PC-3 (cell line): ENCODE measurements at places on chromosomes 11 and 22. TPM values are rescaled to one million over a fixed set of nuclear protein-coding genes. Genes with fewer than 3 reads are reported as not detected.

DNA sequence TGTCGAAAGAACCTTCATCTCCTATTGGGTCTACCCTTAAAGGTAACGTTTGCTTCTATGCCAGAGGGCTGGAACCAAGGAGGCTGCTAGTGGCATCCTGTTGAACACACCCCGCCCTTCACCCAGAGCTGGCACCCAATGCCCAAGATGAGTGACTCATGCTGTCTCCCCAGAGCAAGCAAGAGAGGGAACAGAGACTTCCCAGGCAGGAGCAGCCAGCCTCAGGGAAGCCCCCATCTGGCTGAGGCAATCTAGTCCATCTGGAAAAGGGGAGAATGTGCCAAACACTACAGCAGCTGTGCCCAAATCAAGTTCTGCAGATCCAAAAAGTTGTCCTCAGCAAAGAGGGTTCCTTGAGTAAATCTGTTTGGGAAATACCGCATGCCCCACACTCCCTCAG is 91.9 kb upstream of the TP53I11 start:
- H3K27ac ChIP-seq: no peak overlapping the region
- H3K4me1 ChIP-seq: peaks cover 48% of the 10 kb centered on the region
- H3K4me3 ChIP-seq: no peak overlapping the region
- no peaks in the 10 kb centered on the region for H3K36me3 ChIP-seq

DNA sequence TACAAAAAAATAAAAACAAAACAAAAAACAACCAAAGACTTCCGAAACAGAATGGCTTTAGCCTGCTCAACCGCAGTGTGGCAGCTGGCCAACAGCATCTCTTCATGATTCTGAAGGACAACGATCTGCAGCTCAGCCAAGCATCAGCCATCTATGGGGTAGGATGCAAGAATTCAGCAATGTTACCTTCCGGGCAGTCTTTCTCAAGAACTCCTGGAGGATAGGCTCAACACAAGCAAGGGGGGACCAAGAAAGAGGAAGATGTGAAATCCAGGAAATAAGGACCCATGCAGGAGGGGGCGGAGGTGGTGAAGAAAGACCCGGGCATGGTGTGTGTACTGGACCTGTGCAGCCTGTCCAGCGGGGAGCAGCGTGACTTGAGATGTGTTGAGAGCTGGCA is 3.5 kb upstream of the TSPO start:
- H3K4me1 ChIP-seq: peaks cover 7% of the 10 kb centered on the region
- H3K4me3 ChIP-seq: no peak overlapping the region
- DNase-seq: no peak
- no peak overlapping the region for H3K27ac ChIP-seq
- no peaks in the 10 kb centered on the region for H3K36me3 ChIP-seq
- no peaks in the 10 kb centered on the region for H3K27me3 ChIP-seq

DNA sequence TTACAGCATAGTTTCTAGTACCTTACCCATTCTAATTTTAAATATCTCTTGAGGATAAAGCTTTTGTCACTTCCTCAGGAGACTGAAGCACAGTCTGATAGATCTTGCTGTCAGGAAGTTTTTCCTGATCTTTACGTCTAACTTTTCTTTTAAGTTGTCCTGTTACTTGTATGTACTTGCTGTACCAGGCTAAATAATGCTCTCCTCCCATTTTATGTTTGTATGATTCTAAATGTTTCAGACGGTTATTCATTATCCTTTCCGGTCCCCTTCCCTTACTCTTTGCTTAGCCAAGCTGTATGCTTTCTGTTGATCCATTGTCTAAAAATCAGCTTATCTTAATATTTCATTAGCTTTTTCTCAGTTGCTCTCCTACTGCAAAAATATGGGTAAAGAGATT is 6.0 kb downstream of the ARHGEF12 start:
- H3K4me1 ChIP-seq: peaks cover 56% of the 10 kb centered on the region
- no peaks in the 10 kb centered on the region for H3K36me3 ChIP-seq
- no peaks in the 10 kb centered on the region for H3K27me3 ChIP-seq
- H3K4me3 ChIP-seq: no peak overlapping the region
- DNase-seq: no peak

DNA sequence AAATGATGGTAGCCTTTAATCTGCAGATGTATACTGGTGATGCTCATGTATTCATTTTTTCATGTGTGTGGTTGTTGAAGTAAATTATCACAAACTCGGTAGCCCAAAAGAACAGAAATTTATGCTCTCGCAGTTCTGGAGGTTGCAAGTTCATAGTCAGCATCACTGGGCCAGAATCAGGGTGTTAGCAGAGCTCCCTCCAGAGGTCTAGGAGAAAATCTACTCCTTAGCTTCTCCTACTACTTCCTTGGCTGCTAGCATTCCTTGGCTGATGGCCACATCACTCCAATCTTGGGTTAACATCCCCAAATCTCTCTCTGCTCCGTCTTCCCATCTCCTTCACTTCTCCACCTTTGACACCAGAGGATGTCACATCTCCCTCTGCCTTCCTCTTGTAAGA is 45.3 kb upstream of the GALNT18 start:
- no peak overlapping the region for H3K27ac ChIP-seq
- H3K4me3 ChIP-seq: no peak overlapping the region
- no peaks in the 10 kb centered on the region for H3K36me3 ChIP-seq
- DNase-seq: peak; percentile 24
- H3K4me1 ChIP-seq: no peaks in the 10 kb centered on the region

DNA sequence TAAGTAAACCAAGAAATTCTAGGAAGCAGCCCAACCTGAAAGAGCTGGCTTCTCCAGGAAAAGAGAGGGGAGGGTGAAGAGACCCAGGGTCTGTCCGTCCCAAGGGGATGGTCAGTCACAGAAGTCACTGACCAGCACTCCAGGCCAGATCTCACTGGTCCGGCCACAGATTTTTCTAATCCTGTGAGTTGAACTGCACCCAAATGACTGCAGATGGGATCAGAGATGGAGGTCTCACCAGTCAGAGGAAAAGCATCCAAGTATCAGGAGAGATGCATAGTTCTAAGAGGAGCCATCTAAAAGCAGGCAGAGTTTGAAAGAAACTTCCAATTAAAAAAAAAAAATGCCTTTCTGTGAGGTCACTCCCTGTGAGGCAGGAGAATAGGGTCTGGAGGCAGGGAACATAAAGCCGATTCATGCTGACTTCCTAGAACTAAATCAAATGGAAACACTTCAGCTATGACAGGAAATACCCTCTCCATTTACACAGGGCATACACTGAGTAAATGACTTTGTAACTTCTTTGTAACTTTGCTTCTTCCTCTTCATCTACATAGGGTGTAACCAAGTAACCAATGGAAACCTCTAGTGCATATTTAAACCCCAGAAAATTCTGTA is 144.5 kb downstream of the CCDC34 start:
- DNase-seq: peak; percentile 36
- no peak overlapping the region for H3K4me3 ChIP-seq
- peaks cover 14% of the 10 kb centered on the region for H3K4me1 ChIP-seq
- no peaks in the 10 kb centered on the region for H3K36me3 ChIP-seq
- H3K27ac ChIP-seq: no peak overlapping the region
- no peaks in the 10 kb centered on the region for H3K27me3 ChIP-seq

DNA sequence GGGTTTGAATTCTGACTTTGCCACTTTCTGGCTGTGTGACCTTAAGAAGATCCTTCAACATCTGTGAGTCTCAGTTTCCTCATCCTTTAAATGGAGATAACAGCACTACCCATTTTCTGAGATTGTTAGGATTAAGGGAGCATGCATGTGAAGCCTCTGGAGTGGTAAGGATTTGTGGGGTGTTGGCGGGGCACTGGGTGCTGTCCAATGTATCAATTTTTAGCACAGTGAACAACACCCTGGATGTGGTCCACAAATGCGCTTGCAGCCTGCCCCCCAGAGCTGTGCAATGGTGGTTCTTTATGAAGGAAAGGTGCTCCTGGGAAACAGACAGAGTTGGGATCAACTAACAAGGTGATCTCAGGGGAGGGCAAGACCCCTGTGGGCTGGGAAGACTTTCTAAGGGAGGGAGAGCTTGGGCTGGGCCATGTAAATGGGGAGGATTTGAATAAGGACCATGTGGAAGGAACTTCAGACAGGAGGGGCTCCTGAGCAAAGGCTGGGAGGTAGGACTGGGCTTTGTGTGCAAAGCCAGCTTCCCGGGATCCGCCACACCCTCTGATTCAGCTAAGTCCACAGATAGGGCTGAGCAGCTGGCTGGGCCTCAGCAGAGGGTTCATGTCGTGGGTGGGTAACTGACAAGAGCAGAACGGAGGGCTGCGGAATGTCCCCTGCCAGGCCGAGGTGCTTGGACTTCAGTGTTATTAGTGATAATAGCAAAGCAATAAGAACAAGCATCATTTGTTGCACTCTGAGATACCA is 22.7 kb upstream of the RASD2 start:
- no peak overlapping the region for H3K4me3 ChIP-seq
- H3K4me1 ChIP-seq: peaks cover 9% of the 10 kb centered on the region
- H3K36me3 ChIP-seq: no peaks in the 10 kb centered on the region
- H3K27ac ChIP-seq: no peak overlapping the region

DNA sequence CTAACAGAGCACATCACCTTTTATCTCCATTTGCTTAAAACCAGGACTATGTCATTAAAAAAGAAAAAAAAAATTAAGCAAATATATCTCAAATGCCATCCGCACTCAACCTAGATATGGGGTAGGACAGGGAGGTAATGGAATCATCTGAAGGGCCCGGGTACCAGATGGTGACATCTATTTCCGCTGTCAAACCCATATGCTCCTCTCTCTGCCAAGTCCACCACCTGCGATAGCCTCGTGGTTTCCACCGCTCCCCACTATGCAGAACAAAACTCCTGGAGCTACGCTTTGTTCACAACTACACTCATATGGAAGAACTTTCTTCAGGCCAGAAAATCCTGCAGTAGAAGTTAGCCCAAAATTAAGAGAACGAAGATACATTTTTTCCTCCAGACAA is 31.4 kb downstream of the FEZ1 start:
- DNase-seq: no peak
- no peaks in the 10 kb centered on the region for H3K36me3 ChIP-seq
- no peaks in the 10 kb centered on the region for H3K4me1 ChIP-seq
- H3K27me3 ChIP-seq: peaks cover 36% of the 10 kb centered on the region

Gene DAGLA
- total RNA-seq: 8.6 and 12.2 TPM in 2 replicates

Gene WNT11
- 0.40 and 1.6 TPM in 2 replicates for total RNA-seq
